Placental pericyte (primary cell): ENCODE measurements at places on chromosomes 13 and 19. TPM values are rescaled to one million over a fixed set of nuclear protein-coding genes. Genes with fewer than 3 reads are reported as not detected.

Gene EDNRB
- total RNA-seq = 7.3 and 12.5 TPM in 2 replicates

Gene REXO1
- 19.9 and 28.1 TPM in 2 replicates for total RNA-seq

Gene ZNF681
- 0.22 and 0.86 TPM in 2 replicates for total RNA-seq

Gene ANKRD24
- 0.14 and 0.66 TPM in 2 replicates for total RNA-seq
